ENCODE measurements at places on chromosomes 6 and 20. TPM values are rescaled to one million over a fixed set of nuclear protein-coding genes. Genes with fewer than 3 reads are reported as not detected.

DNA sequence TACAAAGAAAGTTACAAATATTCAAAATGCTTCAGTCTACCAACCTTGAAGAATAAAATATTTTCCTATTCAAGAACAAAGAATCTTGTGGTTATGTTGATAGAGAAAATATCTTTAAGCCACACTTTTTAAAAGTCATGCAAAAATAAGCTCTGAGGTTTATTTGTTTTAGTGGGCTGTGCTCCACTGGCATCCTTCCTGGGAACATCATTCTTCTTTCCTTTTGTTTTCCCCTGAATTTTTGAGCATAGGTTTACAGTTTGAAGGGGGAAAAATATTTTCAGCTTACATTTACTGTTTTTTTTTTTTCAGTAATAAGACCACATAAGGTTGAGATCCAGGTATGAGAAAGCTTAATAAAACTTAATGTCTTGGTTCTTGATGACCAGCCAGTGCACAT lies 72.0 kb upstream of the BACH2 start:
- DNase-seq, result no peak

- DNase-seq, result no peak
These were observed 584.2 kb downstream of the BCKDHB start for GRCh38 chr6:80690551-80691131.

- DNase-seq, result no peak
These were observed 52.5 kb downstream of the MMUT start for GRCh38 chr6:49410564-49410963.

DNA sequence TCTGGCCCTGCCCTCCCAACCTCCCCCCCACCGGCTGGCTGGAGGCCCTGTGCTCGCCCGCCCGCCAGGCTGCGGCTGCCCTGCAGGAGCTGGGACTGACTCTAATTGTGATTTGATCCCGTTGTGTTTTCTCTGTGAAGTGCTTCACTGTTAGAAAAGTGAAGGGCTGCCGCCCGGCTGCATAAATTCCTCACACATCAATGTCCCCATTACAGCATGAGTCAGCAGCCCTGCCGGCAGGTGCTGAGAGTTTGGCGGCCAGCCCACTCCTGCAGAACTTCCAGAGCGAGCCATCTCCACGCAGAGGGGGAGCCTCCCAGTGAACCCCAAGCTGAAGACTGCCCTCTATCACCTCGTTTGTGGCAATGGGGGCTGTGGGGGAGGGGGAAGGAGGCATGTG lies 137.9 kb downstream of the DLL1 start:
- DNase-seq, result no peak

DNA sequence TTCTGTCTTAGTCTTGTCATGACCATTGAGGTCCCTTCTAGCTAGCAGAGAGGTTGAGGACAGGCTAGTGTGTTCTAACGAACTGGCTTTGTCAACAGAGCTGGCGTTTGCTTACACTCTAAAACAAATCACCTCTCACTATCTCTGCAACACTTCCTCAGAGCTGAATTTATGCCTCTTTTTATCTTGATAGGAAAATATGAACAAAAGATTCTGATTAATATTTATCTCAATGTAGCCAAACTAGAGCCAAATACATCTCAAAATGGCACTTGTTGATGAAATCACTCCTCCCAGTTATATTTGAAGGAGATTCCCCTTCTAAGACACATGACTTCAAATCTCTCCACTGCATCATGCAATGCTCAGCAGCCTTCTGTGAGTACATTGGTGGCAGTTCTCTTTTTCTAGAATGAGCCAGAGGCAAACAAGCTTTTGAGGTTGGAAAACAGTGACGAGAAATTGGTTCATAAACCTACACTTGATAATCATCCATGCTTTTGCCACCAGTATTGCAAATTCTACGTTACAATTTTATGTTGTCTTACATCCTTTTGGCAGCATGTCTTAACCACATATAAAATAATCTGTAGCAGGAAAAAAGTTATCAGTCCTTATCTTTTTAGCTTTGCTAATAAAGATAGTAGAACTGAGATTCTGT lies 615.7 kb upstream of the CITED2 start:
- DNase-seq, result no peak

DNA sequence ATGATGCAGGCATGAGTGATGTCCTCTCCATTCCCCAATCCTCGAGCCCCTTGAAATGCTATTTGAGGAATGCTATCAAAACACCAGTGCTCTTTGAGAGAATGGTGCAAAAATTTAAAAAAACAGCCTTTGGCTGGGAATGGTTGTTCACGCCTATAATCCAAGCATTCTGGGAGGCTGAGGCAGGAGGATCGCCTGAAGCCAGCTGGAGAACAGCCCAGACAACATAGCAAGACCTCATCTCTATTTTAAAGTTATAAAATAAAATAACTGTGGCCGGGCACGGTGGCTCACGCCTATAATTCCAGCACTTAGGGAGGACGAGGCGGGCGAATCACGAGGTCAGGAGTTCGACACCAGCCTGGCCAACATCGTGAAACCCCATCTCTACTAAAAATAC lies 4.2 kb upstream of the VARS1 start:
- DNase-seq, result no peak

- no peak for DNase-seq
These were observed 83.2 kb downstream of the SHLD1 start for GRCh38 chr20:5833309-5833941.

DNA sequence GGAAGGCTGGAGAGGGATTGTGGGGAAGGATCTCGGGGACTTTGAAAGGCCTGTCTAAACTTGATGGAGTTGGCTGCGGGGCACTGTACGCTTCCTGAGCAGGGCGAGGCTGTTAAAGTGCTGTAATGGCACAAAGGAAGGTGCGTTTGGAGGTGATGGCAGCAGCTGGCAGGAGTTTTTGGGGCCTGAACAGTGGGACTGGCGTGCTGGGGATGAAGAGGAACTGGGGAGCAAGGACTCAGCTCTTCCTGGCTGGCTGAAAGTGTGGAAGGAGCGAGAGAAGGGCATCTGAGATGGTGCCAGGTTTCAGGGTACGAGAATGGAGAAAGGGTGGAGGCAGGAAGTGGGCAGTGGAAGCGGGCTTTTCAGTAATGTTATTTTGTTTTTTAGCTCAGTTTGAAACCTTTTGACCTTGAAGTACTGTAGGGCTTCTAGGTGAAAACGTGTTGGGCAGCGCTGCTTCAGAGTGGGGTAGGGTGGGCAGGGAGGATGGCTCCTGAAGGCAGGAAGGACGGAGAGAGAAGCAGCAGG lies 8.0 kb downstream of the TMEM181 start:
- DNase-seq, result no peak

GRCh38 chr6:55379471-55379870 lies 52.2 kb downstream of the GFRAL start:
- DNase-seq, result no peak

GRCh38 chr6:33217246-33217645 lies 8.9 kb downstream of the RING1 start:
- no peak for DNase-seq

- DNase-seq, result no peak
These were observed 43.4 kb upstream of the ATXN1 start for GRCh38 chr6:16804546-16805242.

- DNase-seq, result peak; percentile 58
These were observed 7.6 kb upstream of the TAAR9 start for GRCh38 chr6:132530293-132530974.

DNA sequence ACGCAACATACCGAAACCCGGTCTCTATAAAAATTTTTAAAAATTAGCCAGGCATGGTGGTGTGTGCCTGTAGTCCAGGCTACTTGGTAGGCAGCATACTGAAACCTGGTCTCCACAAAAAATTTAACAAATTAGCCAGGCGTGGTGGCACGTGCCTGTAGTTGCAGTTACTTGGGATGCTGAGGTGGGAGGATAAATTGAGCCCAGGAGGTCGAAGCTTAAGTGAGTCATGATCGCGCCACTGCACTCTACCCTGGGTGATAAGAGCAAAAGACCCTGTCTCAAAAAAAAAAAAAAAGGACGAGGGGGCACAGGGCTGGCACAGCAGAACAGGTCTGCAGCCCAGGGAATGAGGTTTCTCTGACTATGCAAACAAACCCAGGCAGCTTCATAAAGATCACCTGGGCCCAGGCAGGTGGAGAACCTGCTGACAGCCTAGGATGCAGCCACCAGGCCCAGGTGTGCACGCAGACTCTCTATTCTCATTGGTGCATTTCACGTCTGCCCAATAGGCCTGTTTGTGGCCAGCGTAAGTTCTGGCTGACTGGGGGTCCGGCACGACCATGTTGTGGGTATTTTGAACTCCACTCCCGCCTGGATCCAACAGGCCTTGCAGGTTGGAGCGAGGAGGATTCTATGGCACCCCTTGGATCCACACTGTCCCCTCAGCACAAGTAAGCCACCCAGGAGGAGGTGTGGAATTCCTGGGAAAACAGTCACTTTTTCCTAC lies 204.5 kb downstream of the PREX1 start:
- no peak for DNase-seq

- DNase-seq, result no peak
These were observed 298.7 kb downstream of the TSHZ2 start for GRCh38 chr20:53270792-53271375.

GRCh38 chr6:105135056-105135455 lies 44.8 kb downstream of the POPDC3 start:
- peak; percentile 14 for DNase-seq

DNA sequence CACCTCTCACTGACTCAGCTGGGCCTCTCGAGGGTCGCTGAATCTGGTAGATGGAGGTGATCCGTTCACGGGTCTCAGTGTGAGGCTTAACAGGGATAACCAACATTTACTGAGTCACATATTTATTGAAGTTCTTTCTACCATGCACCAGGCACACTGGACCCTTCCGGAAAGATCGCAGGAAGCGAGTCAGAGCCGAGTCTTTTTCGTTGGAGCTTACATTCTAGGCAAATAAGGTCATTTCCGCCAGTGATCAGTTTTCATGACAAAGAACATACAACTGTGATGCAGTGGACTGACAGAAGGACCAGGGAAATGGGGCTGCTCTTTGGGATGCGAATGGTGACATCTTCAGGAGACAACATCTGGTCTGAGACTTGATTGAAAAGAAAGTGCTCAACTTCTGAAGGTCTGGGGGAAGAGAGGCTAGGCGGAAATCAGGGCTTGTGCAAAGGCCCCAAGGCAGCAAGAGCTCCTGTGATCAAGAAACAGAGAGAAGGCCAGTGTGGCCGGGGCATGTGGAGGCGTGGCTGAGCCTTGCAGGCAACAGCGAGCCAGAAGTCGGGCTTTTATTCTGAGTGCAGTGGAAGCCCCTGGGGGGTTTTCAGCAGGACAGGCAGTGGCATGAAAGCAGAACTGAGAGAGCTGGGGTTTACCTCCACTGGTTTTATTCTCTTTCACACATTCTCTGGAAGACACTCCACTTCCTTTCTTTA lies 56.7 kb downstream of the APCDD1L start:
- DNase-seq, result peak; percentile 66

GRCh38 chr6:162099685-162100084 lies 627.9 kb downstream of the PRKN start:
- DNase-seq, result no peak

DNA sequence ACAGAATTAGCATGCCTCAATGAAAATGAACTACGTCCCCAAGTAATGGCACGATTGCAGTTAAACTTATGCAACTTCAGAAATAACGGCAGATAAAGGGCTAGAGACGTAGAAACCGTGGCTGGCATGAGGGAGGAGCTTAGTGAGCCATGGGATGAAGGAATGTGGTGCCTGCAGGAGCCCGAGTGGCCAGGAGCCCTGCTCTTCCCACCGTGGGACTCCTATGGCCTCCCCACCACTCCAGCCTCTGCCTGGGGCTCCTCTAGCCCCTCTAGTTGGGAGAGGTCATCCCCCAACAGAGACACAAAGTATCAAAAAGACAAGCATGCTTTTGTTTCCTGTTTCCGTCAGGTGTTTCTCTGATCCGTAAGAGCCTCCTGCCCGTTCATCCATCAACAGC lies 75.1 kb upstream of the BHLHE23 start:
- DNase-seq, result no peak

- no peak for DNase-seq
These were observed 15.9 kb upstream of the ITPR3 start for GRCh38 chr6:33604941-33605854.

- no peak for DNase-seq
These were observed 39.8 kb downstream of the GNAS-AS1 start for GRCh38 chr20:58810879-58811250.

GRCh38 chr6:151402228-151402627 lies 10.9 kb upstream of the ZBTB2 start:
- DNase-seq, result no peak

DNA sequence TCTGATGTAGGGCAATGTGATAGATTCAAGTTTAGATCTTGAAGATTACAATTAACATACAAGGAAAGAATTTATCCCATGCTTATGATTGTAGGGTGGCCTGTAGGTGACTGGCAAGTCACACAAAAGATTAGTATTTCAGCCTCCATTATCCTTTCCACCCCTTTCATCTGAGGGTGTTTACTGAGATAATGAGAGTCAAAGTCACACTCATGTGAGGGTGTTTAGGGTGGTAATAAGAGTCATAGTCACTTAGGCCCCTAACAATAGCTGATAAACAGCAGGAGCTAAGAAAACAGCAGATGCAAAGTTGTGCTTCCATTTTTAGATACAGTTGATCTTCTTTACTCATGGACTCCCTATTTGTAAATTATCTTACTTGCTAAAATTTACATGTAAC lies 11.4 kb downstream of the FAM184A start:
- DNase-seq, result no peak

DNA sequence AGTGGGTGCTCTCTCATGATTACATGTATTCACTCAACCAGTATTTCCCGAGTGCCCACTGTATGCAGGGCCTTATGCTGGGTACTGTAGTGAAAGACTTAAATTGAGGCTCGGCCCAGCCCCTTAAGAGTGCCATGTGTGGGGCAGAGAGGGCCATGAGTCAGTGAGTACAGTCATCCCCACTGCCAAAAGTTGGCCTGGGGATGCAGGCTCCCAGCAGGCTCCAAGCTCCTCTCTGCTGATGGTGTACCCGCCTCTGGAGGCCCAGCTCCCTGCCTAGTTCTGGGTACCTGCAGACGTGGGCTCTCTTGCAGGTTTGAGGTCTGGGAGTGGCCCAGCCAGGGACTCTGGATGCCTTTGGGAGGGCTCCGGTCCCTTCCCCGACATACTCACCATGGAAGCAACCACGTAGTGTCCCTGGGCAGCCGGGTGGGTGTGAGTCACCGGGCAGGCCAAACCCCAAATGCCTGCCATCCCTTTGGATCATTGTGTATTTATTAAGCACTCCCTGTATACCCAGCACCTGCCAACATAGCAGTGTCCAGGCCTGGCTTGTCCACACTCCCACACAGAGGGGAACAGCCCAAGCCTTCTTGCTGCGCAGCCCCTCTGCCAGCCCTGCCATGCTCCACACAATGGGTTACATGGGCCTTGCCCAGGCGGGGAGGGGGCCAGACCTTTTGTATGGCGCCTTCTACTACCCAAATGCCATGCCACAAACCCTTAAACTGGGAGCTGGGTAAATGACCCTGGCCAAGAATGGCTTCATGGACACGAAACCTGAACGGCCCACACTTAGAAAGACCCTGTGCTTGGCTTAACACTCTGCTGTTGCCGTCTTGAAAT lies 153.6 kb downstream of the VEGFA start:
- DNase-seq, result no peak

Gene SLC17A3
- total RNA-seq, result not detected

Gene PMEPA1
- 47.1 TPM for total RNA-seq

Gene PCMT1
- total RNA-seq, result 95.0 TPM

Gene HLA-DMB
- total RNA-seq, result 0.39 TPM

Gene C20orf204
- total RNA-seq, result 5.8 TPM
